ENCODE measurements at places on chromosomes 6 and 20.
A peak's percentile ranks its signal among the peaks of the same experiment; 100 is the strongest.

DNA sequence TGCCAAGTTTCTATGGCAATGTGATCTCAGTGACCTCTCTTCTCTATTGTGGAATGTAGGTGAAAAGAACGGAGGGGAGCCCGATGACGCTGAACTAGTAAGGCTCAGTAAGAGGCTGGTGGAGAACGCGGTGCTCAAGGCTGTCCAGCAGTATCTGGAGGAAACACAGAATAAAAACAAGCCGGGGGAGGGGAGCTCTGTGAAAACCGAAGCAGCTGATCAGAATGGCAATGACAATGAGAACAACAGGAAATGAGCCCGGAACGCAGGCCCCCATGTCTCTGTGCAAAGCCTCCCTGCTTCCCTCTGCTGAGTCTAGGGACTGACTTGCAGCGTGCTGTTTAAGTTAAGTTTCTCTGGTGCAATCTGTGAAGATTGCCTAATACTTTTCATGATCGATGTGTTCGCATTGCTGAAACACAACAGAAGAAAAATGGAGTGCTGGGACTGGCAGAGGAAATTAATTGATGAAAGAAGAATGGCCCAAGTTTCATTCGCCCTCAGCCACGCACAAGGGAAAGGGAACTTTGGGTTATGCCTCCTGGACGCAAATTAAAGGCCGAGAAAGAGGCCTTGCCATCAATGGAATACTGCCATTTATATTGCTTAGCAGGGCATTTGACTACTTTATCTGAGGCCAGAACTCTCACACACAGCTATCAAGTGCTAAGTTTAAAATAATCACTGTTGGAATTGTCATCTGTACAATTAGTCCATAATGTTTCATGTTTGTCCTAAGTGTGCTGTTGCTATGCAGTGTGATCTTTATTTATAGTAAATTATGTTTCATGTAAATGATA, 146.4 kb downstream of the AKAP7 start:
- no peak for DNase-seq

DNA sequence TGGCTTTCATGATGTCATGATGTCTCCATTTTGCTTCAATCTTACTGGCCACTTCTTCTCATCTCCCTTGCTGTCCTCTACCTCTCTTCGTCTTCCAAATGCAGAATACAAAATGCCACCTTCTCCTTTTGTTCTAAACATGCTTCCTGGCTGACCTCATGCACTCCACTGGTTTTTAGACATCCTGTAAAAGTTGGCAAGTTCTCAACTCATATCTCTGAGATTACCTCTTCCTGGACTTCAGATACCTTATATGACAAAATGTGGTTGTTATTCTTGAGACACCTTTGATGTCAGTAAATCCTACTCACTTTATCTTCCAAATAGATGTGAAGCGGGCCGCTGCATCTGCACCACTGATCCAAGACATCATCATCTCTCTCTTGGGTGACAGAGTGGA, 212.7 kb upstream of the FOXA2 start:
- no peak for DNase-seq

DNA sequence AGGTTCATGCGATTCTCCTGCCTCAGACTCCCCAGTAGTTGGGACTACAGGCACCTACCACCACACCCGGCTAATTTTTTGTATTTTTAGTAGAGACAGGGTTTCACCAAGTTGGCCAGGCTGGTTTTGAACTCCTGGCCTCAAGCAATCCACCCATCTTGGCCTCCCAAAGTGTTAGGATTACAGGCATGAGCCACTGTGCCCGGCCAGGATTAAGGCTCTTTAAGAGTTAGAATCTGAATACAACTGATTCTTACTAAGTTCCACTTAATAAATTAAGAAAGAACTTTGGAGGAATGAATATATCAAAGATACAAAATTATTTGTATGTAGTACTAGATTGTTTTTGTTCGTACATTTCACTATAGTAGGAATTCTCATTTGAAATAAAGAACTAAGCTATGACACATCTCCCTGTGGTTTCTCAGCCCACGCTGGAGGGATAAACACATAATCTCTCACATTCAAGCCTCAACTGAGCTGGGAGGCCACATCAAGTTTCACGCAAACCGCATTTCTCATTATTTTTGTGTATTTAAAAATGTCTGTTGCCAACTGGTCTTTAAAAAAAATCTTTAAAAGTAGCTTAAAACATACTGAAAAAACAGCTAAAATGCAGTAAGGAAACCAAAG, 34.2 kb downstream of the DTNBP1 start:
- DNase-seq, result no peak

- DNase-seq, result no peak
Measured at GRCh38 chr20:1334761-1335160, 5.8 kb upstream of the SDCBP2 start.

DNA sequence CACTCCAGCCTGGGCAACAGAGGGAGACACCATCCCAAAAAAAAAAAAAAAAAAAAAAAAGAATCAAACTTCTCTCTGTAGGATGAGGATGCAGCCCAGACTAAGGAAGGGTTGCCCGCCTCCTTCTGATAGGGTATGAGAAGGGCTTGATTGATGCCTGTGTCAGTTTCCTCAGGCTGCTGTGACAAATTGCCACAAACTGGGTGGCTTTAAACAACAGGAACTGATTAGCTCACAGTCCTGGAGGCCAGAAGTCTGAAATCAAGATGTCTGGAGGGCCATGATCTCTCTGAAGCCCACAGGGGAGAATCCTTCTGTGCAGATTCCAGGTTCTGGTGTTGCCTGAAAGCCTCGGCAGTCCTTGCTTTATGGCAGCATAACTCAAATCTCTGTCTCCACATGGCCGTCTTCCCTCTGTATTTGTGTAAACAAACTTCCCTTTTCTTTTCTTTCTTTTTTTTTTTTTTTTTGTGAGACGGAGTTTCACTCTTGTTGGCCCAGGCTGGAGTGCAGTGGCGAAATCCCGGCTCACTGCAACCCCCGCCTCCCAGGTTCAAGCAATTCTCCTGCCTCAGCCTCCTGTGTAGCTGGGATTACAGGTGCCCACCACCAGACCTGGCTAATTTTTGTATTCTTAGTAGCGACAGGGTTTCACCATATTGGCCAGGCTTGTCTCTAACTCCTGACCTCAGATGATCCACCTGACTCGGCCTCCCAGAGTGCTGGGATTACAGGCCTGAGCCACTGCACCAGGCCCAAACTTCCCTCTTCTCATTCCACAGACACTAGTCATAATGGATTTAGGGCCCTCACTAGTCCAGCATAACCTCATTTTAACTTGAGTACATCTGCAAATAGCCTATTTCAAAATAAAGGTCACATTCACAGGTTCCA, 11.2 kb upstream of the CDK19 start:
- DNase-seq, result no peak

GRCh38 chr6:43454290-43454695, 1.1 kb downstream of the DLK2 start:
- no peak for DNase-seq

- no peak for DNase-seq
Measured at GRCh38 chr20:7004801-7005200, 237.3 kb downstream of the BMP2 start.

- DNase-seq, result no peak
Measured at GRCh38 chr6:148999929-149000468, 253.2 kb downstream of the UST start.

DNA sequence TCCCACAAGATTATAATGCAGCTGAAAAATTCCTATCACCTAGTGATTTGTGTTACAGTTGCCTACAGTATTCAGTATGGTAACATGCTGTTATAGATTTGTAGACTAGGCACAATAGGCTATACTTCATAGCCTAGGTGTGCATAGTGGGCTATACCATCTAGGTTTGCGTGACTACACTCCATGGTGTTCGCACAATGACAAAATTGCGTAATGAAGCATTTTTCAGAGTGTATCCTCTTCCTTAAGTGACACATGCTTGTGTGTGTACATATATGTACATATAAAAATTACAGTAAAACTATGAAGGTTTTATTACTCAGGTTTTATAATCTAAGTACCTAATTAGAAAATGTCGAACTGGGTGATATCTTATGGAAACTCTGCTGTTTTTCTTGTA, 133.0 kb downstream of the FARS2 start:
- no peak for DNase-seq

GRCh38 chr6:1801401-1801800, 191.7 kb downstream of the FOXC1 start:
- no peak for DNase-seq

- no peak for DNase-seq
Measured at GRCh38 chr20:44137266-44137801, 49.7 kb downstream of the JPH2 start.

- no peak for DNase-seq
Measured at GRCh38 chr6:25301362-25301761, 22.2 kb downstream of the CARMIL1 start.

- no peak for DNase-seq
Measured at GRCh38 chr20:21511850-21512633, 1.8 kb downstream of the NKX2-2 start.

DNA sequence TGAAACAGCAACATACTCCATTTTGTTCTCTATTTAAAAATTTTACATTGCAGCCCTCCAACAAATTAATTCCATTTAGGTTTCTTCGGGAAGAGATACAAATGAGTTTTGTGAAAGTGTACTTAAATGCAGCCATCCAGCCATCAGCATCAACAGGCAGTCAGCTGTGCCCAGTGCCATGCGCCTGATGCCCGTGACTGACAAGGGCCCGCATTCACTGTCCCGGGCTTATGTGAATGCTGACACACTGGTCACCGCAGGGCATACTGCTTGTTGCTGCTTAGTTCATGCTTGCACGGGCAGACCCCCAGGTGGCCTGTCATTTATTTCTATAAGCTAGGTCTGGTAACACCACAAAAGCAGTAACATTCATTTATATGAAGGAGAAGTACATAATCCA, 224.9 kb upstream of the QKI start:
- DNase-seq, result no peak

GRCh38 chr6:163329991-163330390, 84.5 kb upstream of the QKI start:
- no peak for DNase-seq

- no peak for DNase-seq
Measured at GRCh38 chr6:167079853-167080297, 43.0 kb upstream of the CCR6 start.

GRCh38 chr20:64173116-64173515, 8.9 kb downstream of the MYT1 start:
- DNase-seq, result no peak

DNA sequence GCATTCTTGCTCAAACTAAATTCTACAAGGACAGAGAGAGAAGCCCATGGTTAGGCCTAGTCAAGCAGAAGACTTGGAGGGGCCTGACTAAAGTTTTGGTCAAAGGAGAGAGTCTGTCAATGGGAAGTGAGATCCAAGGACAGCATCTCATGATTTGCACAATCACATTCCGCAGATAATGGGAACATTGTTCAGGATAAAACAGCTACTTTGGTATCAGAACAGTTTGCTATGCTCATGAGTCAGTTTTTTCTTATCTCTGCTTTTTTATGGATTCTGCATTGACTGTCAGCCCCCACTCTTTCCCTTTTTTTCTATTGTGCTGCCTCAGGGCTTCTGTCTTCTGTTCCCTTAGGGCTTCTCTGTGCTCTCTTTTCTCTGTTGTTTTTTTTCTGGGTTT, 28.6 kb downstream of the AKAP7 start:
- DNase-seq, result no peak

DNA sequence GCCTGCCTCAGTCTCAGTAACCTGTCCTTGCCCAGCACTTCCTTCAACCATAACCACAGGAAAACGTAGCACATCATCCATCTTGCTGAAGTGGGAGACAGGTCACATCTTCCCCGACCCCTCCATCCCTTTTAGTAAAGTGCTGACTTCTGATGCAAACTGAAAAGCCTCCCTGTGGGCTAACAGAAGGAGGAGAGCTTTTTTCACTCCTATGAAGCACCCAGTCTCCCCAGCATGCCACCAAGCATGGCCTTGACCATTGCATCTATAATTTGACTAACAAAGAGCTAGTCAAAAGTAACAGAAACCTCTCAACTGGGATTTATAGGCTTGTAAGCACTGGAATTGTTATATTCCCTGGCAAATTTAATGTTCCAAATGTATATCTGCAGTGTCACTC, 288.9 kb upstream of the IRAK1BP1 start:
- no peak for DNase-seq

- DNase-seq, result no peak
Measured at GRCh38 chr6:43243664-43244321, 512 bp downstream of the TTBK1 start.

- no peak for DNase-seq
Measured at GRCh38 chr6:134757911-134758361, 192.0 kb downstream of the ALDH8A1 start.

- DNase-seq, result peak; percentile 44
Measured at GRCh38 chr20:56893226-56893917, 264.3 kb downstream of the TFAP2C start.

DNA sequence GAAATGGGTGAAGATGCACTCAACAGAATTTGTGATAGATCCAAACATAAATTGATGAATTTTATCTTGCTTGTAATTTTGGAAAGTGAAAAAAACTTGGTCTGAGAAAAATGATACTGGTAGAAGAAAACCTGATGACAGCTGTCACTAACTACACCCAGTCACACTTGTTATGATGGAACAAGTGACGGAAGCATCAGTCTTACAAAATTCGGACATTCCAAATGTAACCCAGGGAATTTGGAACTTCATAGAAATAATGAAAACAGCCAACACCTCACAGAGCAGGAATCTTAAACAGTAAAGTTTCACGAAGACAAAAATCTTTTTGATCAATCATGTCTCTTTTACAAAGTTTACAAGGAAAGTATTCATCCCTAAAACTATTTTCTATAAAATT, 123.9 kb downstream of the RIN2 start:
- no peak for DNase-seq

GRCh38 chr6:32922083-32922482, 18.7 kb downstream of the HLA-DMB start:
- no peak for DNase-seq

- peak; percentile 12 for DNase-seq
Measured at GRCh38 chr20:10861619-10862018, 187.8 kb upstream of the JAG1 start.

DNA sequence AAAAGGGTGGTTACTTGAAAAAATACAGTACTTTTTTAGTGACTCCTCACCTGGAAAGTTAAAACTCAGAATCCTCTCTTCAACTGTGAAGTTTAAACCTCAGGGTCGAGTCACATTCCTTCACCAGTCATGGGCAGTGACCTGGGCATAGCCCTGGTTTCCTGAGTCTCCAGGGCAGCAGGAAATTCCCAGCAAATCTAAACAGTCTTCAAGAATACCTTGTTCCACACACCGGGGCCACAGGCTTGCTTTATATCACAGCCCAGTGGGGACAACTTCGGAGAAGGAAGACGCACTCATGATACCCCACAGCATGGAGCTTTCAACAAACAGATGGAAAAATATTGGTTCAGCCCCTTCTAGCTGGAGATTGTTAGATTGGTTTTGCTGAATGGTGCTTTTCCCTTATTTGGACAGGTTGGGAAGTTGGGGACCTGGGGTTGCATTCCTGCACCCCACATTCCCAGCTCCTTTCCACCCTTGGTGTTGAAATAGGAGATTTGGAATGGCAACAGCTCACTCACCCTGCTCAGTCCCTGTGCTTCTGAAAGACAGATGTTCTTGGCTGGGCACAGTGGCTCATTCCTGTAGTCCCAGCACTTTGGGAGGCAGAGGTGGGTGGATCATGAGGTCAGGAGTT, 113.0 kb upstream of the TMEM170B start:
- peak; percentile 47 for DNase-seq

All from T47D (cell line).